ENCODE measurements at places on chromosomes 7 and 10.

DNA sequence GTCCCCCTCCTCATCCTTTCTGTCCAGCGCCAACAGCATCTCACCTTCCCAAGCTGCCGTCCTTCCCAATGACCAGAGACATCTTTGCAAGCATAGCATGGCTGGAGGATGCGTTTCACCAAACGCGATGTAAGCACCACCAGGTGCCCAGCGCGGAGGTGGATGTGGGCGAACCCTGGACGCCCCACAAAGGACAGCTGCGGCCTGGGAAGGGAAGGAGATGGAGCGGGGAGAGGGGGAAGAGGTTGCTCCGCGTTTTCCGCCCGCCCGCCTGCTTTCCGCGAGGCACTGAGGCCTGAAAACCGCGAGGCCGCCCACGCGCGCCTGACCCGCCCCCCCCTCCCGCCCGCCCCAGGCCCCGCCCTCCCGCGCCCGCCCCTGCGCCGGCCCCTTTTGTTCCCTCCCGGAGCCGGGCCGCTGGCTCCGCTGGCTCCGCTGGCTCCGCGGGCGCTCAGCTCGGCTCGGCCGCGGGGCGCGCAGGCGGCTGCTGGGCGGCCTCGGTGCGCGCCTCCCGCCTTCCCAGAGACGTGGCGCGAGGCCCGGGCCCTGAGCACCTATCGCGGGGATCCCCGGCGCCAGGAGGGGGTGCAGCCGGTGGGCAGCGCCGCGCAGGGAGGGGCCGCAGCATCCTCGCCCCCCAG is at the start of gene CLIP2:
TSS of gene CLIP2 (plus strand) at position 390 of the 641 bp plus-strand sequence. CDS start 28,140 bp downstream, outside the sequence.
- peak; percentile 72 for DNase-seq

DNA sequence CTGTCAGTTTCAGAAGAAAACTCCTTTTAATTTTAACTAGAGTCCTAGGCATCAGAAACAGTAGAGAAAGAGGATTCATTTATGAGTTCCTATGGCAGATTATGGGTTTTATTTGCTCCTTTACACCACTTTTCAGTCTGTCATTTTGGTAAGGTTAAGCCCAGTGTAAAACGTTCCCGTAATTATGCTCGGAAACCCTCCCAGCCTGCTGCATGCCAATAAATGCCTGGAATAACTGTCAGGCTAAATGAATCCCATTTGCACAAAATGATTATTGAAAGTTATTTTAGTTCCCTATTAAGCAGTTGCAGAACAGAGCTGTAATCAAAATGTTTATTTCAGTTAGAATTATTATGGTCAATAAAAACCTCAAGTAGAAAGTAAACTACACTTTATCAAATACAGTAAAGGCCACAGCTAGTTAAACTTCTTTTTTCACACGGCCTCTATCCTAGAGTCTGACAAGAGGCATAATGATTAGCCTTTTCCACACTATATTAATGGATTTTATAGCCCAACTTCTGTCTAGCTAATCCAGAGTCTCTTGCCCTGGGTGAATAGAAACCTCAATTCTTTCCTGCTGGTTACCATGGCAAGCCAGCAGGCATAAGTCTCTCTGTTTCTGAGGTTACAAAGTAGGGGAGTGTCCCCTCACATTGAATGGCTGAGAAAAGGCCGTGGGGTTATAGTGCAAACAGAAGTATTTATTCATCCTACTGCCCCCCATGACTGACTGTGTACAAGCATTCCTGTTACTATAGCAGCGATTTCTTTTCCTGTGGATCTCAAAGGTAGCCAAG is 80.8 kb upstream of the NPVF start:
- DNase-seq, result no peak

DNA sequence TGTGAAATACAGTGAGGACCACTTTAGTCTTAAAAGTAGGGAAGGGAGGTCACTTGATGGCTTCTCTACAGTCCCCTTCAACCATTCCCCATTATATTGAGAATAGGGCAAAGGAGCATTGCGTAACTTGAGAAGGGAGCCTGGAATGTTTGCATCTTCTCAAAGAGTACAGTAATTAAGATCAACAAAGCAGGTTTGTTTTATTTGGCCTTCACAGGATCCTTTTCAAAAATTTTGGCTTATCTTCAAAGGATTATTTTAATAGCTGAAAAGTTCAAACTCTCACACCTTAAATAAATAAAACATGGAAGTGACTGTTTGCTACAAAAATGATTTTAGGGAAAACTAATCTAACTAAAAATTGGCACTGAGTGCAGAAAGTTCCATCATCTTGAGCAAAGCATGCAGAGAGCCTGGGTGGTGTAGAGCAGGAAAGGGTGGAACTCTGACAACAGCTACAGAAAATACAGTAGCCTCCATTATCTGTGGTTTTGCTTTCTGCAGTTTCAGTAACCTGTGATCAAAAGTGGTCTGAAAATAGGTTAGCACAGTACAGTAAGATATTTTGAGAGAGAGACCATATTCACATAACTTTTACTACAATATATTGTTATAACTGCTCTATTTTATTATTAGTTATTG is 214.0 kb downstream of the MDFIC start:
- no peak for DNase-seq

GRCh38 chr7:30511973-30512662 is 7.5 kb upstream of the GGCT start:
- DNase-seq, result no peak

GRCh38 chr7:147980826-147981813 is 609.4 kb upstream of the C7orf33 start:
- no peak for DNase-seq
